ENCODE measurements at places on chromosomes 2 and 18. TPM values are rescaled to one million over a fixed set of nuclear protein-coding genes. Genes with fewer than 3 reads are reported as not detected.

The NGEF gene
- total RNA-seq: 17.5 TPM

The OSR1 gene
- 11.6 TPM for total RNA-seq

- DNase-seq: peak; percentile 81
These were observed 312.9 kb downstream of the PRKCE start for GRCh38 chr2:45964223-45964841.

GRCh38 chr2:191311627-191312026, 66.4 kb downstream of the MYO1B start:
- DNase-seq: no peak

DNA sequence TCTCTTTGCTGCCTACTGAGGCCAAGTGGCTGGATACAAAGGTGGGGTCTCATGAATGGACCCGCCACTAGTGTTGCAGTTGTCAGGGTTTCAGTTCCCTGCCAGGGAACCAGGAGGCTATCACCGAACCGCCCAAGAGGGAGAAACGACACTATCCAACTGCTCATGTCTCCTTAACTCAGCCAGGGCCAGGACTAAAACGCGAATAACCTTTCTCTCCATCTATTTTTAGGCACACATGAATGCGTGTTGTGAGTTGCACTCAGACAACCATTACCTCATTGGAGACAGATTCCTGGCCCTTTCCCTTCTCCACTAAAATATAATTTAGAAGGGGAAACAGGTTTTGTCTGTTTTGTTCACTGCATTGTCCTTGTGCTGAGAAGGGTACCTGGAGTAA, 559.5 kb downstream of the SOCS6 start:
- DNase-seq: no peak
